Fibroblast of skin of back (primary cell): ENCODE measurements at places on chromosomes 6 and 20.

GRCh38 chr6:170522565-170523183 is 30.4 kb downstream of the PSMB1 start:
- peak; percentile 17 for DNase-seq

DNA sequence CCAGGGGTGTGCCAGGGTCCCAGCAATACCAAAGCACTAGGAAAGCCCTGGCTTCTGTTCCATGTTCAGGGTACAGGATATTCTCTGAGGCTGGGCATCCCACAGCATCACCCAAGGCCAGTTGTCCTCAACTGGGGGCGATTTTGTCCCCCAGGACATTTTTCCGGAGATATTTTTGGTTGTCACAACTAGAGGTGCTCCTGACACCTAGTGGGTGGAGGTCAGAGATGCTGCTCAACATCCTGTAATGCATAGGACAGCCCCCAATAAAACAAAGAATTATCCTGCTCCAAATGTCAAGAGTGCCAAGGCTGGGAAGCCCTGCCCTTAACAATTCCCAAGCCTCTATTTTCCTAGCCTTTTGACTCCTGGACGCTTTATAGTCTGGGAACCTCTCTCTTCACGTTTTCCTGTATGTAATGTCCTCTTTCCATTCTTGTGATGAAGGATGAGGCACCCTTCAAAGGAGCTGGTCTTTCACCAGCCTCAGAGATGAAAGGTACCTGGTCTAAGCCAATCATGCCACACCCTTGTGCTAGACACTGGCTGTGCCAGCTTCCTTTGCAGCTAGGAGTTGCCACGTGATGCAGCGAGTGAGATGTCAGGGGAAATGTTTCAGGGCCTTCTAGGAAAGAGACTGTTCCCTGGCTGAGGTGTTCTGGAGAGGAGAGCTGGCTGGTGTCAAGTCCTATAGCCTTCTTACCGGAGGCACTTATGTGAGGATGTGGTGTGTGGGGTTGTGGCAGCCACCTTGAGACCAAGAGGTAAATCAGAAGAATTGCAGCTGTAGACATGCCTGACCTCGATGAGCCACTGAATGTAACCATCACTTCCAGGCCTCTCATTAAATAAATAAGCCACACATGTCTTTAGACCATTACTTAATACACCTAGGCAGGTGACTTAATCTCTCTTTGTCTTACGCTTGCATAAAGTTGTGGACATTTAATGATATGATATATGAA is 23.4 kb upstream of the KCNG1 start:
- no peak for DNase-seq

DNA sequence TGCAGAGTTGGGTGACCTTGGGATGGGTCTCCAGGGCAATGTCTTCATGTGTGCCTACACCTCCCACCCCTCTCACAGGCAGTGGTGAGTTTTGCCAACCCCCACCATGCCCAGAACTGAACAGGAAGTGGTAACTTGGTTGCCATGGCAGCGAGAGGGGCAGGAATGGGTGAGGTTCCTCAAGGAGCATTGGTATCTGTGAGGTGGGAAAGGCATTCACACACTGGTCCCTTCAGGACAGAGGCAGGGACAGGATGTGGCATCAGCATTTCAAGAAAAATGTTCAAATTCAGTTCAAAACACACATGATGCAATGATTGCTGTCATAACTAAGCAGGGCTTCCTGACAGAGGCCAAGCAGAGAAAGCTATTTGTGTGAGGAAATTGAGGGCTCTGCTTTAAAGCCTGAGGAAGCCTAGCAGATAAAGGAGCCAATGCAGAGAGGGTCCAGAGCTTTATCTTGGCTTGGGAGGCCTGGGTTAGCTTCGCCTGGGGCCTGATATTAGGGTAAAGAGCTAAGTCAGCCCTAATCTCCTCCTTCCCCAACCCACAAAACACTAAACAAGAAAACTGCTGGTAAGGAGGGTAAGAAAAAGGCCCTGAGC is 551 bp downstream of the TREML2 start:
- peak; percentile 48 for DNase-seq

DNA sequence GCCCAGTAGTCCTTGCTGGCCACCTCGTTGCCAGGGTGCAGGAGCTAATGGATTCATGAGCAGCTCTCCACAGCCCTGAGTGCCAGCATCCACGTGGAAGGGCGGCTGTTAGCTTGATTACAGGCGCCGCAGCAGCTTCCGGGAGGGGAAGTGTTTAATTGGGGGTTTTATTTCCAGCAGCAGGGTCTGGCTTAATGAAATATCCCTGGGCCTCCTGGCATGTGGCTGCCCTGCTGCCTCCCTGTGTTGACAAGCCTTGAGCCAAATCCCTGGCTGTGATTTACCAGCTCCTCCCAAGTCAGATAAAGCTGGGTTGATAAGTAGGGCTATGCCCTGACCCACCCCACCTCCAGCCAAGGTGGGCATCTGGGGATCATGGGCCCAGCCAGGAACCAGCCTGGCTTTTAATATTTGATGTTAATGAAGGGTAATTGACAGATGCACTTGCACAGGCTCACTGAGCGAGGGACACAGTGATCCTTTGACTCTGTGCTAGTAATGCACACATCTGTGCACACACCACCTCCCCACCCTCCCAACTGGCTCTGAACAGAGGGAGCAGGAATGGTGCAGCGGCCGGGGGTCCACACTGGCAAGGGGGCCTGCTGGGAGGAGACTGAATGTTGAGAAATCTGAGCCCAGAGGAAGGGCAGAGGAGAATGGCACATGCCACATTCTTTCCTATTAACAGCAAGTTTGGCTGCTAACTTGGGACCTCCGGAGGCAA is 13.6 kb downstream of the GLP1R start:
- no peak for DNase-seq

DNA sequence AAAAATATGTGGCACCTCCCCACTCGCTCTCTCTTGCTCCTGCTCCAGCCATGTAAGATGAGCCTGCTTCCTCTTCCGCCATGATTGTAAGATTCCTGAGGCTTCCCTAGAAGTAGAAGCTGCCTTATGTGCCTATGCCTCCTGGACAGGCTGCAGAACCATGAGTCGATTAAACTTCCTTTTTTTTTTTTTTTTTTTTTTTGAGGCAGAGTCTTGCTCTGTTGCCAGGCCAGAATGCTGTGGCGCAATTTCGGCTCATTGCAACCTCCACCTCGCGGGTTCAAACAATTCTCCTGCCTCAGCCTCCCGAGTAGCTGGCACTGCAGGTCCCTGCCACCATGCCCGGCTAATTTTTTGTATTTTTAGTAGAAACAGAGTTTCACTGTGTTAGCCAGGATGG is 112.5 kb downstream of the FAM217A start:
- DNase-seq, result no peak

DNA sequence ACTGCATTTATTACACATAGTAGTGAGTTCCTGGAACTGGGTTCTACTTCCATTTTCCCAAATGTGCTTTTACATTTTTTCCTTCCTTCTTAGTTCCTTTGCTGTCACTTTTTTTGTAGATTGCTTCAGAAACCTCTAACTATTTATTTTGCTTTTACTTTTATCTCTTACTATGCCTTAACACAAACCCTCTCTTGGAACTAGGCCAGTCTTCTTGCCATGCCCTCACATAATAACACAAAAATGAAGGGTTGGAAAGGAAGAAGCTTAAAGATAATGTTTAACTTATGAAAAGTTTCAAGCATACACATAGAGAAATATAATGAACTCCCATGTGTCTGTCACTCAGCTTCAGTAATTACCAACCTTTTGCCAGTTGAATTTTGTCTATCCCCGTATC is 27.1 kb downstream of the TOP1 start:
- peak; percentile 25 for DNase-seq

- peak; percentile 22 for DNase-seq
Measured at GRCh38 chr6:139290787-139291311, 949 bp downstream of the TXLNB start.

- no peak for DNase-seq
Measured at GRCh38 chr20:11083841-11084240, 410.0 kb upstream of the JAG1 start.

DNA sequence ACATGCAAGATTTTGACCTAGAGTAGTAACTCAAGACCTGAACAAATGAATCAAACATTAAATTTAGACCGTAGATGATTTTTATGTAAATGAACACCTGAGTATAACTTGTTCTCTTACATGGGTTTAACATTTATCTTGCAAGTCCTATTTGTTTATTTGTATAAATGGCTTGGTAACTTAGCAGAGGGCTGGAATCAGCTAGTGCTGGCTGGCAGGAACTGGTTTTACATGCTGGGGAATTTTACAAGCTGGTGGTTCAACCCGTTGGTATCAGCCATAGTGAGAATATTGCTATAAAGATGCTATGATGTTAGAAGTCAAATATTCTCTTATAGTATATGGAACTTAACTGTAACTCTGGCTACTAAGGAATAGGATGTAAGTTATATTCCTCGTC is 8.9 kb downstream of the SLC22A2 start:
- DNase-seq, result no peak

DNA sequence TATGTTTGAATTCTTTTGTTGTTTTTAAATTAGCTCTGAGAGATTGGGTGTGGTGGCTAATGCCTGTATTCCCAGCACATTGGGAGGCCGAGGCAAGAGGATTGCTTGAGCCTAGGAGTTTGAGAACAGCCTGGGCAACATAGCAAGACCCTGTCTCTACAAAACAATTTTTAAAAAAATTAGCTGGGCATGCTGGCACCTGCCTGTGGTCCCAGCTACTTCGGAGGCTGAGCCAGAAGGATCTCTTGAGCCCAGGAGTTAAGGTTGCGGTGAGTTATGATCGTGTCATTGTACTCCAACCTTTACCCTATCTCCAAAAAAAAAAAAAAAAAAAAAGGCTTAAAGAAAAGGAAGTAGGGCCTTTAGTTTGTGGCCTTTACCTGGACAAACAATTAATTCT is 22.9 kb downstream of the DHX35 start:
- no peak for DNase-seq

DNA sequence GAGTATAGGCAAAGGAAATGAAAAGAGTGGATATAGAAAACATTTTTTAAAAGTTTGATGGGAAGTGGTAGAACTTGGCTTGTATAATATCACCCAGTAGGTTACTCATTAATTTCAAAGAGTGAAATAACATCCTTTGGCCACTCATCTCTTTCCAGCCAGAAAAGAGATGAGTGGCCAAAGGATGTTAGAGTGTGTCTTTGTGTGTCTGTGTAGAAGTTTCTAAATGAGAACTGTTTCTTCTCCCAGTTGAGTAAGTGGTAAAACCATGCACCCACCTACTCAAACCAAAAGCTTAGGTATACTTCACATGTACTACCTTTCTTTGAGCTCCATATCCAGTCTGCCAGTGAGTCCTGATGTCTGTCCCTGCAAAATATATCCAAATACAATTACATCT is 47.7 kb upstream of the TMEM244 start:
- DNase-seq, result no peak

- DNase-seq, result no peak
Measured at GRCh38 chr6:13702809-13703302, 8.8 kb downstream of the RANBP9 start.

DNA sequence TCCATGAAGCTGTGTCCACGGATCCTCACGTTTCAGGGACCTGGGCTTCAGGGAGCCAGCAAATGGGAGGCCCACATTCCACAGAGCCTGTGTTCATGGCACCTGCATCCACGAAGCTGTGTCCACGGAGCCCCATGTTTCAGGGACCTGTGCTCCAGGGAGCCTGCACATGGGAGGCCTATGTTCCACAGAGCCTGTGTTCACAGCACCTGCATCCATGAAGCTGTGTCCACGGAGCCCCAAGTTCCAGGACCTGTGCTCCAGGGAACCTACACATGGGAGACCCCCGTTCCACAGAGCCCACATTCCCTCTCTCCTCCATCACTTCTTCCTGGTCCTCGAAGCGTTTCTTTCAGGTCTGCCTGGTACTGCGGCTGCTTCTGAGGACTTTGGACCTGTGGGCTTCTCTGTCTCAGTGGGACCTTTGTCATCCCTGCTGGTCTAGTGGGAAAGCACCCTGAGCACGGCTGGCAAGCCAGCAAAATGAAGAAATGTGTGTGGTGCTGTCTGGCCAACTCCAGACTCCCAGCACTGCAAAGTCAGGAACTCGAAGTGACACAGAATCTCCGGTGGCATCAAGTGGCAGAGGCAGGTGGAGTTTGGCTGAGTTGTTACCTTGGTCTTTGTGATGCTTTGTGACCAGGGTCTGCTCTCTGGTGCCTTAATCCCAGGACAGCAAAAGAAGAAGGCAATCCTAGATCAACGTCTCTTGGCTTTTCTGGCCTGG is 245.9 kb downstream of the DLL1 start:
- no peak for DNase-seq

DNA sequence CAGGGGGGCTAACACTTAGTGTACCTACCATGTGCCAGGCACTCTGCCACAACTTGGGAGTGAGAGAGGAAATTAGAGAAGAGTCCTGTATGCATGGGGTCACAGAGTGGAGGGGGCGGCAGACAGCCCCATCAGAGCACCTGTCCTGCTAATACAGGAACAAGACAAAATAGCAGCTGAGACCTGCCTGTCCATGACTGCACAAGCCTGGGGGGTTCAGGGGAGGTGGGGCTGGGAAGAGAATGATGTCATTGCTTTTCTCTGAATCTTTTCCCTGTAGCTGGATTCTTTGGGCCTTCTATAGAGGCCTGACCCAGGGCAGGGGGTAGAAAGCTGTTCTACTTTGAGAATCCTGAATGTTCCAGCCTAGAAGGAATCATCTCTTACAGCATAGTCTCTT is 37.4 kb downstream of the FOXP4 start:
- no peak for DNase-seq

DNA sequence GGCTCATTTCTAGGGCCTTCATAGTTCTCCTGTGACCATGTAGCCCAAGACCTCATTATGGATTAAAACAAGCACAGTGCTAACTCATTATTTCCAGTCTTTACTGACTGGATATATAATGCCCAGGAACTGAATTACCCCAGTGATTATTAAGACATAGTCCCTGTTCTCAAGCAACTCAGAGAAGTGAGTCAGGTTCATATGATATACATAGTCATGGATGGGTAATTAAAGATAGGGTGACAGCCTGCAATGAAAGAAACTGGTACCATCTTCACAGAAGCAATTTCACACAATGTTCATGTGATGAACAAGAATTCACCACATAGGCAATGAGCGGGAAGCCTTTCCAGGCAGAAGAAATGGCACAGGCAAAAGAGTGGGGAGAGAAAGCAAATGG is 3.5 kb downstream of the TRIM27 start:
- no peak for DNase-seq

DNA sequence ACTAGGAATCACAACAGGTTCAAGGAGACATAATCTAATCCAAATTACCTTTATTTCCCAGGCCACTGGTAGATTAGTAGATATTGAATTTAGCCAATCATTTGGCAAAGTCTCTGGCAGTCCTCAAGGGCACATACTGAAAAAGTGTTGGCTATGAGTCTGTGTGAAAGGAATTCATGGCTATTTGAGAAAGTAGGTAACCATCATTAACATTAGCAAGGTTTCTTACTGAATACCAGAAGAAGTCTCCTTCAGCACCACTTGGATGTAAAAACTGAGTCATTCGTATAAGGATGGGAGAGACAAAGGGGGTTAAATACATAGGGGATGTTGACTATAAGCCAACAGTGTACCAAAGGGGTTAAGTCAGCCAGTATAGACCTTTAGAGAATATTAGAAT is 36.7 kb downstream of the AGPAT4 start:
- DNase-seq, result no peak

DNA sequence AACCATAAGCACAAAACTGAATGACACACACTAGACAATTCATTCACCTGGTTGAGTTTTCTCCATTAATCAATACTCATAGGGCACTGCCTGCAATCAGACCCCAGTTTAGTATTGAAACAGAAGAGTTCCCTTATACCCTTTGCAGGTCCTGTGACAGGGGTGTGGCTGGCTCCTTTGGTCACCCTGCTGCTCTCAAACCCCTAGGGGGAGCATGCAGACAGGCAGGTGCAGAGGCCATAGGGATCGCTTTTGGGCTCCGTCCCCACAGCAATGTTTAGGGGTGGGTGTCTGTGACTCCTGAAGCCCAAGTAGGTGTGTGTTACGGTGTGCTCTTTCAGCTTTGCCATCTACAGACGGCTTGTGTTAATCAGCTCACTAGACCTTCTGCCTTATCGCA is 210.4 kb downstream of the CENPW start:
- no peak for DNase-seq
